Activated naive CD4-positive, alpha-beta T cell (primary cell): ENCODE measurements at places on chromosomes 5 and 9.

DNA sequence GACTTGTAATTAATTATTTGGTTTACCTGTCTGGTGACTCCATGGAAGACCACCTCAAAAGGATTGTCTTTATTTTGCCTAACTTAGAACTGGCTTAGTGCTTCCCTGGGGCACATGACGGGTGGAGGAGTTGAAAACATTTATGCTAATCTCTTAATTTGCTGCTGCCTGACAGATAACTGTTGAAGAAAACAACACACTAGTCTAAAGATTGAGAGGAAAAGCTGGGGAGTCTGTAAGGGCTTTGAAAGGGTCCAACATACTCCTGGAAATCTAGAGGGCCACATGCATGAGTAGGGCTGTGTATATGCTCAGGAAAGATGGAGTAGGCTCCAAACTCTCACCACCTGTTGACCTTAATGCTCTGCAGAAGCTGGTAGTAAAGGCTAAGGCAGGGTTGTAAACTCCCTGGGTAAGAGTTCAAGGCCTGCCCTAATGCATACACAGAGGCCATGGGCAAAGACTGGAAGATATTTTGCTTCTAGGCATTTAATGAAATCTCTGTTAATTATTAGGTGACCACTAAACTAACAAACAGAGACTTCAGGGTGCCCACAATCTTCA is 40.7 kb downstream of the NR3C1 start:
- no peak for DNase-seq

DNA sequence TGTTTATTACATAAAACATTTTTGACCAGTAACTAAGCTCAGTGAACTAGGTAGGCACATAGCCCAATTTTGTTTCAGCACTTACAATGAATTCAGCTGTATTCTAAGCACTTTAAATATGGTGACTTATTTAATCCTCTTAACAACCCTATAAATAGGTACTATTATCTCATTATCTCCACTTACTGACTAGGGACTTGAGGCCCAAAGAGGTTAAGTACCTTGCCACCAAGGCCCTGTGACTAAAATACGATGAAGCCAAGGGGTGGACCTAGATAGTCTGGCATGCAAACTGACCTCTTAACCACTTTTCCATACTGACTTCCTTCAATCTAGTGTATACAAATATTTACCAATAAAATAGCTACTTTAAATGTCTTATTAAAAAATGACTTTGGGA is 266.4 kb downstream of the ZNF608 start:
- DNase-seq: no peak

GRCh38 chr5:31036411-31036810 is 157.1 kb upstream of the CDH6 start:
- no peak for DNase-seq

GRCh38 chr9:92004045-92004392 is 54.0 kb upstream of the ROR2 start:
- no peak for DNase-seq

DNA sequence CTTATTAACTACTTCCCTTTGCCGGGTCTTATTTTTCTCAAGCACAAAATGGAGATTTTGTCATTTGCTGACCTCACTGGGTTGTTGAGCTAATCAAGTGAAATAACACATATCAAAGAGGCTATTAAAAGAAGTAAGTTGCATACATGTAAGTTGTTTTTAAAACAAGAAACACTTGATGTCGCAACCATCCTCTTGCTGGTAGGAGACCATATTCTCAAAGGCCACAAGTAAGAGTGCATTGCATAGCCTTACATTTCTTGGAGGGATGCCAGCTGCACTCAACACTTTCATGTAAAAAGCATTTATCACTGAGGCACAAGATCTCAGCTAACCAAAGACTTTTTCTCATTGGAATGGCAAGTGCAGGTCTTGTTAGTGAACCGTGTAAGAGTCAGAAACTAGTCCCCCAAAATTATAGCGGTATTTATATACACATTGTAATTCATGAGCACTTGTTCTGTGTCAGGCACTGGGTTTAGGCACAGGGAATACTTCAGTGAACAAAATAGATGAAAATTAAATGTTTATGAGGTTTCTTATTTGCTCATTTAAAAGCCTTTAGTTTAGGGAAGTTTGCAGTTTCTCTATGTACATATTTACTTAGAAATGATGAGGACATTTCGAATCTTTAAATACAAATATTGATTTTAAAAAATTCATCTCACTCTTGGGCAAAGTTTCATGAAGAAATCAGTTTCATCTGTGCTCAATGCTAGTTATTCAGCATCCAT is 72.0 kb downstream of the ZFAND5 start:
- DNase-seq: no peak

- no peak for DNase-seq
Observed at GRCh38 chr5:135553688-135554462, 18.1 kb upstream of the NEUROG1 start.
